CD8-positive, alpha-beta memory T cell (primary cell): ENCODE measurements at places on chromosomes 1 and 21.
A peak's percentile ranks its signal among the peaks of the same experiment; 100 is the strongest.

DNA sequence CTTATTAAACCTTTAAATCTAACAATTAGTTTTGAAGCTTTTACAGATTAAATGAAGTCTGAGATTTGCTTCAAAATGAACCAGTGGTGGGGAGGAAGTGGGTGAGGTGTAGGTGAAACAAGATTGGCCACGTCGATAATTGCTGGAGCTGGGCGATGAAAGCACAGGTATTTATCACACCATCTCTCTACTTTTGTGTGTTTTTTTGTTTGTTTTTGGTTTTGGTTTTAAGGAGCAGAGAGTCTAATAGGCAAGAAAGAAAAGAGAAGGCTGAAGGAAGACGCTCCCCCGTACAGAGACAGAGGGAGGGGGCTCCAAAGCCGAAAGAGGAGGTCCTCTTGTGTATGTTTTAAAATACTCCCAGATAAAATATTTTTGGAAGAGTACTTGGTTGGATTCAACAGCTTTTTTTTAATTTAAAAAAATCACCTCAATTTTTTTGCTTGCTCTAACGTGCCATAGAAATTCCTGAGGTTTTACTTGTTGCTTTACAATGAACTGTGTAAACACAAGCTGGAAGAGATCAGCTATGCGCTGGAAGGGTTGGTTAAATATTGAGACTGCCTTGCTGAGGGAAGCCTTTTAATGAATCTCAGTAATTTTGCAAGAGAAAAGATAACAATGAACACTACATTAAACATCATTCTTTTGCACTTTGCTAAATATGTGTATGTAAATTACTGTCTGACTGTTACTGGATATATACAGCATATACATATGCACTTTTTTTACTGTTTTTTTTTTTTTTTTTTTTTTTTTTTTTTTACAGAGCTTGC lies 6.7 kb upstream of the LGALS8 start:
- H3K27ac ChIP-seq = no peak overlapping the region
- H3K4me3 ChIP-seq = peak overlapping the region; percentile 24
- H3K36me3 ChIP-seq = no peaks in the 10 kb centered on the region

- H3K27ac ChIP-seq = no peak overlapping the region
- no peaks in the 10 kb centered on the region for H3K36me3 ChIP-seq
- peak; percentile 51 for DNase-seq
- peaks cover 23% of the 10 kb centered on the region for H3K4me1 ChIP-seq
- H3K4me3 ChIP-seq = no peak overlapping the region
- H3K27me3 ChIP-seq = no peaks in the 10 kb centered on the region
Observed at GRCh38 chr1:67674260-67675011, 10.6 kb upstream of the GADD45A start.

- H3K36me3 ChIP-seq = no peaks in the 10 kb centered on the region
- no peak for DNase-seq
- H3K4me1 ChIP-seq = peaks cover 5% of the 10 kb centered on the region
- H3K27ac ChIP-seq = no peak overlapping the region
- H3K27me3 ChIP-seq = peaks cover 8% of the 10 kb centered on the region
Observed at GRCh38 chr1:61042466-61043009, 39.8 kb upstream of the NFIA start.

DNA sequence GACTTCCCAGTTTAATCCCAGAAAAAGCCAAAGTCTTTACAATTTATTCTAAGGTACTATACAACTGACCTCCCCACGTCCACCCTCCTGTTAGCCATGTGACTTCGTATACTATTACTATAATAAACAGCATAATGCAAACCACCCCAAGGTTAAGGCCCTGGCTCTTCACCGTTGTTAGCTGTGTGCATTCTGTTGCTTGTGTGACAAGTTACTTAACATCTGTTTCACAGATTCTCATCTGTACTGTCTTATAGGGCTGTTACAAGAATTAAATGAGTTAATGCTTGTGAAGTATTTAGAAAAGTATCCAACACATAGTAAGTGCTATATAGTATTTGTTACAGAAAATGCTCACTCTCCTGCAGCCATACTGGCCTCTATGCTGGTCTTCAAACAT lies 15.7 kb downstream of the WARS2 start:
- no peak overlapping the region for H3K4me3 ChIP-seq
- DNase-seq = no peak
- H3K36me3 ChIP-seq = no peaks in the 10 kb centered on the region
- no peak overlapping the region for H3K27ac ChIP-seq
- no peaks in the 10 kb centered on the region for H3K27me3 ChIP-seq

- H3K4me1 ChIP-seq = no peaks in the 10 kb centered on the region
- no peak overlapping the region for H3K4me3 ChIP-seq
- no peak for DNase-seq
- H3K36me3 ChIP-seq = no peaks in the 10 kb centered on the region
- no peaks in the 10 kb centered on the region for H3K27me3 ChIP-seq
- no peak overlapping the region for H3K27ac ChIP-seq
Observed at GRCh38 chr1:176843352-176844297, 320.9 kb downstream of the ASTN1 start.

- no peaks in the 10 kb centered on the region for H3K27me3 ChIP-seq
- no peak overlapping the region for H3K27ac ChIP-seq
- H3K4me3 ChIP-seq = no peak overlapping the region
- H3K36me3 ChIP-seq = no peaks in the 10 kb centered on the region
- DNase-seq = no peak
Observed at GRCh38 chr1:218872026-218872425, 301.7 kb upstream of the LYPLAL1 start.

GRCh38 chr1:211482306-211482705 lies 9.7 kb downstream of the RD3 start:
- no peaks in the 10 kb centered on the region for H3K4me1 ChIP-seq
- H3K27me3 ChIP-seq = no peaks in the 10 kb centered on the region
- H3K4me3 ChIP-seq = no peak overlapping the region
- DNase-seq = no peak

- H3K36me3 ChIP-seq = no peaks in the 10 kb centered on the region
- DNase-seq = no peak
- no peak overlapping the region for H3K4me3 ChIP-seq
- H3K27ac ChIP-seq = no peak overlapping the region
- peaks cover 34% of the 10 kb centered on the region for H3K4me1 ChIP-seq
- H3K27me3 ChIP-seq = no peaks in the 10 kb centered on the region
Observed at GRCh38 chr1:84170171-84170570, 26.1 kb downstream of the PRKACB start.

DNA sequence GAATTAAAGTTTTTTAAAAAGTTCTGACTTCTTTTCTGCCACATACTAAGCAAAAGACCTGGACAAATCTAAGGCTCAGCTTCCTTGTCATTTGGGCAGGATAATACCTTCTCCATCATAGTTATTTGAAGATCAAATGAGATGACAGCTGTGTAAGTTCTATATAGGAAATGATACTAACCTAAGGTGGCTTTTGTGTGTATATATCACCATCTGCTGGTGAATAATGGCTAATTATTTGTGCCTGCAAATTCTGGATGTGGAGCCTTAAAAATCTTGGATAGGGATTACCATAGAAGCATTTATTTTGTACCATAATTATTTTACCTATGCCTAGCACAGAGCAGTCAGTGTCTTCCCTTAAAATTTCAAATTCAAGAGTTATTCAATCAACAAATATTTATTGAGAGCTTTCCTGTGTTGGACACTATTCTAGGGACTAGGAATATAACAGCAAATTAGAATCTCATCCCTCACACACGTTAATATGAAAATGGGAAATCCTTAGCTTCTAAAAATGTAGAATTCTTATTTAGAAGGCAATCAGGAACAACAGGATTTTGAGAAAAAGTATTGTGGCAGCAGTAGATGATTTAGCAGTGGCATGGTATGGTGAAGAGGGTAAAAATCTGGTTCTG lies 89.8 kb downstream of the TMEM200B start:
- no peak overlapping the region for H3K4me3 ChIP-seq
- peak; percentile 16 for DNase-seq
- H3K36me3 ChIP-seq = peaks cover 21% of the 10 kb centered on the region
- no peaks in the 10 kb centered on the region for H3K27me3 ChIP-seq
- H3K4me1 ChIP-seq = no peaks in the 10 kb centered on the region

DNA sequence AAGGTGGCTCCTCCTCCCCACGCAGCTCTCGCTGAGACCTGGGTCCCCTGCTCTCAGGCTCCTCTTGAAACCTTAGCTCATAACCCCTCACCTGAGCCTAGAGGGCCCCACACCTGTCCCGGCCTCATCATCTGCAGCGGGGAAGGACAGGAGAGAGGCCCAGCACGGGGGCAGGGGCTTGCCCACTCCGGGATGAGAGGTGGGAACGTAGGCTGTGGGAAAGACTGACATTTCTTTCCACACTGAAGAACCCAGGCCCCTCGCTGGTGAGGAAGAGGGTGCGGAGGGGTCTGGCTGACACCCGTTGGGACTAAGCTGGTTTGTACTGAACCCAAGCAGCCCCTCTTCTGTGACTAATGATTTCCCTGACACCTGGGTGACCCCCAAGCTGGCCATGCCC lies 14.0 kb upstream of the NES start:
- H3K27me3 ChIP-seq = peaks cover 25% of the 10 kb centered on the region
- no peak overlapping the region for H3K27ac ChIP-seq
- peaks cover 3% of the 10 kb centered on the region for H3K4me1 ChIP-seq
- no peaks in the 10 kb centered on the region for H3K36me3 ChIP-seq

DNA sequence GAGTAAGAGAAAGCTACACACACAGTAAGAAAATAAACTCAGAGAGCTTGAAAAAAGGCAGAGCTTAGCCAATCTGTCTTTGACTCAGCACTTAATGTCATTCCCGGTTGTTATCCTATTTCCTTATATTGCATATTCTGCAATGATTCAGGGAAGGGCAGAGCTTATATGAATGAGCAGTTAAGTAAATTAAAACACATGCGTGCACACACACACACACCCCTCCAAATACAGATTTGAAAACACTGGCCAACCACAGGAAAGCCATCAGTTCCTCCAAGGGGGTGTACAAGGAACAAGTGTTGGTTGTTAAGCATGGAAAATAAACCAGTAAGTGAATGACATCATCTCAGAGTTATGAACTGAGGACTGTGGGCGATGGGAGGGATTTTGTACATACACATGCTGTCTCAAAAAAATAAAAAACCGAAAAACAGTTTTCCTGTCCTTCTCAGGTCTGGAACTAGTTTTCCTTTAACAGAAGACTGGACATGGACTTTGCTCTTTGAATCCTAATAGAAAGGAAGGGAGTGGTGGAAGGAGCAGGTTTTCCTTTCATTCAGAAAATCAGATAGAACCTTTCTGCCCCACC lies 1.0 kb downstream of the IQGAP3 start:
- peak overlapping the region; percentile 55 for H3K27ac ChIP-seq
- no peak for DNase-seq
- peaks cover 6% of the 10 kb centered on the region for H3K4me1 ChIP-seq
- peaks cover 13% of the 10 kb centered on the region for H3K27me3 ChIP-seq
- H3K4me3 ChIP-seq = no peak overlapping the region

GRCh38 chr1:228938537-228938901 lies 203.2 kb downstream of the RHOU start:
- H3K36me3 ChIP-seq = no peaks in the 10 kb centered on the region
- H3K27me3 ChIP-seq = no peaks in the 10 kb centered on the region
- peaks cover 30% of the 10 kb centered on the region for H3K4me1 ChIP-seq
- H3K4me3 ChIP-seq = no peak overlapping the region
- no peak overlapping the region for H3K27ac ChIP-seq

GRCh38 chr1:54428837-54429518 lies 22.8 kb upstream of the SSBP3 start:
- no peak for DNase-seq
- H3K4me3 ChIP-seq = no peak overlapping the region
- no peaks in the 10 kb centered on the region for H3K36me3 ChIP-seq
- no peaks in the 10 kb centered on the region for H3K4me1 ChIP-seq

- no peak for DNase-seq
- H3K4me1 ChIP-seq = peaks cover 11% of the 10 kb centered on the region
- no peak overlapping the region for H3K4me3 ChIP-seq
- no peaks in the 10 kb centered on the region for H3K36me3 ChIP-seq
Observed at GRCh38 chr1:178544531-178544930, 31.6 kb downstream of the TEX35 start.

DNA sequence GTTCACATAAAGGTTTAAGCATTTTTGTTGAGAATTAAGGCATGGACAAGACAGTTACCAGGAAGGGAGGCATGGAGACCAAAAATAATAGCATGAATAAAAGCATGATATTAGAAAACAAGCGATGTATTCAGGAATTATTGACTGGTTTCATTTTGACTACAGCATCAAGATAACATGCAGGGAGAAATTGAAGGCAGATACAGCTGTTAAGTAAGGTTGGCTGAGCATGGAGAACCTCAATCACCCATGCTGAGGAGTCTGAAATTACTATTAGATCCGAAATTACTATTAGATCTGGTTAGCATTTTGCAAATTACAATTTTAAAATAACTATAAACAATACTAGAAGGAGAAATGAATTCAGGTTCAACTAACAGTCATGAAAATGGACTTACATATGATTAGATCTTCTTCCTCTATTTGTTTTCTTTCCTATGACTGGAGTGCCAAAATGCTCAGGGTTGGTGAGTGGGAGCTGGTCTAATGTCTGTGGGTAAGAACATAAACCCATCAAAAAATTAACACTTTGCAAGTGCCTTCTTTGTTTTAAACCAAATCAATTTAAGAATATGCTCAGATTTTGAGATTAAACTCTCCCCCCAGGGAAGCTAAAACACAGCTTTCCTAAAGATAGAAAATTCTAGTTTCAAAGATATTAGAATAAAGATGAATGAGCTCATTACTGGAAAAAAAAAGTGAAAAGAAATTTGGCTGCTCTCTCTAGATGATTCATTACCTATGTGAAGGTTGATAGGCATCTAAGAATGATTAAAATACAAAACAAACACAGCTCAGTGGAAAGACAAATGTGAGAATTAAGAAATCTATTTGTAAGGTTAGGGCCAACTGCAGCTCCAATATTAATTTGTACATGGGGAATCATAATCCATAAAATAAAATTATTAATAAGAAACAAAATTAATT lies 81.7 kb downstream of the ARID4B start:
- no peak for DNase-seq
- H3K4me1 ChIP-seq = peaks cover 26% of the 10 kb centered on the region
- H3K27me3 ChIP-seq = no peaks in the 10 kb centered on the region
- H3K4me3 ChIP-seq = no peak overlapping the region

- peaks cover 3% of the 10 kb centered on the region for H3K36me3 ChIP-seq
- no peaks in the 10 kb centered on the region for H3K27me3 ChIP-seq
- no peak overlapping the region for H3K27ac ChIP-seq
- no peaks in the 10 kb centered on the region for H3K4me1 ChIP-seq
Observed at GRCh38 chr1:202575918-202576653, 134.2 kb downstream of the SYT2 start.

DNA sequence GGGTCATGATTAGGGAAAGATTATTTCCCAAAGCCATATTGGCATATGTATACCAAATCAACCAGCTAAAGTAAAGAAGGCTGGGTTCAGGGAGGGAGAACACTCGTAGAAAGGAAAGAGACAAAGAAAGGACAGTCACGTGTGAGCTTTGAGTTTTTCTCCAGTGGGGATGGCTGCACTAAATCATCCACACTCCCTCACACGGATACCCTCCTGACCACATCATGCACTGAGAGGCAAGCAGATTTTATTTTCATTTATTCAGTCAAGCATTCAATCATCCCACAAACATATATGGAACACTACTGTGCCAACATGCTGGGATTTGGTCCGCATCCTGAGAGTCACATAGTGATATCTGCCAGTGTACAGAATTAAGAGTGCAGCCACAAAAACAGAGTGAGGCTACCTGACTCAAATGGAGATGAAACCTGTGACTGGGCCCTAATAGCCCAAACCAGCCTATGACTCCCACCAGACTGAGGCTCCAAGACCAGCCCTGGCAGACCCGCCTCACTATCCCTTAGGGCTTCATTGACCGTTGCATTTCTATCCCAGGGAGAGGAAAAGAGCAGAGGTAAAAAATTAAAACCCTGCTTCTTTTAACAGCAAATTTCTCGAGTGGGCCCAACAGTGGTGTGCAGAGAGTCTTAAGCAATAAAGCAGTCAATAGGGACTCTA lies 155.9 kb downstream of the BARHL2 start:
- no peaks in the 10 kb centered on the region for H3K36me3 ChIP-seq
- no peaks in the 10 kb centered on the region for H3K4me1 ChIP-seq
- H3K27me3 ChIP-seq = no peaks in the 10 kb centered on the region
- no peak for DNase-seq
